ENCODE measurements at places on chromosomes 1 and 21.

GRCh38 chr1:81439046-81439823, 361.5 kb upstream of the ADGRL2 start:
- no peak for DNase-seq

DNA sequence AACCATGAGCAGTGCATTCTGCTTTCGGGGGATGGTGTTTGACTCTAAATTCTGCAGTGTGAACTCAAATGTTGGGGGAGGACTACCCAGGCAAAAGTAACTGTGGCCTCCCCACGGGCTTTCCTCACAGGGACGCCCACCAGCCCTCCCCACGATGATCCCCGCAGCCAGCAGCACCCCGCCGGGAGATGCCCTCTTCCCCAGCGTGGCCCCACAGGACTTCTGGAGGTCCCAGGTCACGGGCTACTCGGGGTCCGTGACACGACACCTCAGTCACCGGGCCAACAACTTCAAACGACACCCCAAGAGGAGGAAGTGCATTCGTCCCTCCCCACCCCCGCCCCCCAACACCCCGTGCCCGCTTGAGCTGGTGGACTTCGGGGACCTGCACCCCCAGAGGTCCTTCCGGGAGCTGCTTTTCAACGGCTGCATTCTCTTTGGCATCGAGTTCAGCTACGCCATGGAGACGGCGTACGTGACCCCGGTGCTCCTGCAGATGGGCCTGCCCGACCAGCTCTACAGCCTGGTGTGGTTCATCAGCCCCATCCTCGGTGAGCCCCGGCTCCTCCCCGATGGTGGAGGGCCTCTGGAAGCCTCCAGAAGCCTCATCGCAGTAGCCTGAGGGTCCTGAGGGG, 6.4 kb downstream of the SLC45A1 start:
- DNase-seq: no peak

DNA sequence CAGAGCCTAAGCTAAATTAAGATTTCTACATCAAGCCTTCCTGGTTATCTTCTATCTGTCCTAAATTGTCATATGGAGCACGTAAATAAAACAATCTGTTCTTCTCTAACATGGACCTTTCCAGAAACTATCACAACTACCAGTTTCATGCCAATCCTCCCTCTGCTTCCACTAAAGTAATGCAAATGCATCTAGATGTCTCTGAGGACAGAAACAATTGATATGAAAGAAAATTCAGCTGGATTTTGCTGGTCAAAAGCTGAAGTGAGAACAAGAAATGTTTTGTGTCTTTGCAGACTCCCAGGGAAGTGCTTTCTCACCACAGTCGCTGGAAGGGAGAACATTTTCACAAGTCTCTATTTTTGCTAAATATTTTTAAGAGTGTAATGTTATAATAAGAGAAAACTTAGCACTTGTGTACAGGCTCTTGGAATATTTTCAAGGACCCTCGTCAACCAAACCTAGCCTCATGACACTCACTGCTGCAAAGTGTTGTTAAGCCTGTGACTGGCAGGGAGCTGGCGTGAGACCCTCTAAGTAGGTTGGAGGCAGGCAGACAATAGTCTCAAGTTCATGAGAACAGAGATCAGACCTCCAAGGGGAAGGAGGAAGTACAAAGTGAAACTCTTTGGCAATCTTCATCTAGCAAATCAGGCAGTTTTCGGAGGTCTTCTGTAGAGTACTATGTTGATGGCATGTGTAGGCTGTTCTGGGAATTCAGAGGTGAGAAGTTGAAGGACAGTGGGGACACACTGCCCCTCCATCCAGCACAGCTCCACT, 38.8 kb downstream of the DNASE2B start:
- no peak for DNase-seq

GRCh38 chr1:237867380-237867888, 23.3 kb downstream of the ZP4 start:
- no peak for DNase-seq
